HS-27A (cell line): ENCODE measurements at places on chromosomes 12 and 14.

DNA sequence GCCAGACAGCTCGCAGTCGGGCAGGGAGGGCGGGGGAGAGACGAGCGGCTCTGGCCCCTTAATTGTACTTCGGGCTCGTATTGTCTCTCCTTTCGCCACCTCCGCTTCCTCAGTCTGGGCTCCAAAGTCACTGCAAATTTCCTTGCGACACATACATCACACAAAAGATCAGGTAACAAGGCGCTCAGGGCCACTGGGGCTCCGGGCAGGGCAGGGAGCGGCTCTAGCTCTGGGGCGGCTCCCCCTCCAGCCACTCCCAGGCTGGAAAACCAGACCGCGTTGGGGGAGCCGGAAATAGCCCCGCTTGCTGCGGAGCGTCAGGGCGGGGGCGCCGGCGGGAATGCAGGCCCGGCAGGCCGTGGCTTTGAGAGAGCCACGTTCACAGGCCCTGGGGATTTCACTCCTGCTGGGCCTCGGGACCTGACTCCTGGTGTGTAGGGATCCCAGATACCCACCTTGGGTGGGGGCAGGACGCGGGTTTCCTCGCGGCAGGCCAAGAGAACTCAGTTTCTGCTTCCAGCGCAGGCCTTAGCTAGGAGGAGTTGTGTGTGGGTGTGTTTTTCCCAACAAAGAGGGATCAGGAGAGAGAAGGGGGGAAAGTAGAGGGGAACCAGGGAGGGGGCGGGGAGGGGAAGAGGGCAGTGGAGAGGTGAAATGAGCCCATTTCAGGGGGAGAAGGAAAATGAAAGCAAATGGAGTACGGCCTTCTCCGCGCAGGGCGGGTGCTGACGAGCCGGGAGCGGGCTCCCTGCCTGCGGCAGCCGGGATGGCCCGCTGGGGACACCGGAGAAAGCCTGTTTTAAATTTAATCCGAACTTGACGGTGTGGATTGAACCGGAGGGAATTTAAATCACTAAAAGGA is 4.4 kb upstream of the HOXC9 start:
- DNase-seq: peak; percentile 58

- DNase-seq: no peak
Observed at GRCh38 chr12:19224746-19225145, 95.2 kb downstream of the PLEKHA5 start.

- peak; percentile 66 for DNase-seq
Observed at GRCh38 chr12:59040656-59041055, 120.4 kb upstream of the LRIG3 start.

DNA sequence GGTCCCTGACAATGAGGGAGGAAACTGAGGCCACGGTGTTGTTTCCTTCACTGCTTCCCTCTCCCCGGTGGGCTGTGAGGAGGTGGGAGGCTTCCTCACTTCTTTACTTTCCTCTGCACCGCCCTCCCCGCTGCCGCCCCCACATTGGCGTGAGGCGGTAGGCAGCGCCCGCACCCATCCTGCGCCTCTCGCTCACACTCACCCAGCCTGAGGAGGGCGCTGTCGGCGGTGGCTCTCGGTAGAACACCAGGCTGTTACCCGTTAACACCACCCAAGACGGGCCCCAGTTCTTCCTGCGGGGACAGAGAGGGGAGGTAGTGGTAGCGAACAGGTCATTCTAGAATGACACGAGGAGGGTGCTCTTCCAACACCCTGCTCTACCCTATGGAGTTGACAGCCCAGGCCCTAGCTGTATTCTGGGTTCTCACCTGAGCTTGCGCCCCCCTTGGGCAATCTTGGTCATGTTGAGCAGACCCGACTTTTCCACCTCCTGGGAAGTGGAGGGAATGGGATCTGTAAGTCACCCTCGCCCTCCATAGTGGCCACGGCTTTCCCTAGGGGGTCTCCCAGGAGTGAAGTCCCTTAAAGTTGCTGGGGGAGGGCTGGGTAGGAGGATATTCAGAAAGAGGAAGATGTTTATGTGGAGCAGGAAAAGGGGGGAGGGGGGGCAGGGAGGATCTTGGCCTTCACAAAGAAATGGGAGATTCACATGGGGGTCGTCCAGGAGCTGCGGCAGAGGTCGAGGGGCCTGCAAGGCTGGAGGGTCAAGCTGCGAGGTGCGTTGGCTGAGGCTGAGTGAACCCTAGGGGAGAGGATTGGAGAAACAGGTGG is 3.3 kb downstream of the ARHGAP9 start:
- DNase-seq: no peak

DNA sequence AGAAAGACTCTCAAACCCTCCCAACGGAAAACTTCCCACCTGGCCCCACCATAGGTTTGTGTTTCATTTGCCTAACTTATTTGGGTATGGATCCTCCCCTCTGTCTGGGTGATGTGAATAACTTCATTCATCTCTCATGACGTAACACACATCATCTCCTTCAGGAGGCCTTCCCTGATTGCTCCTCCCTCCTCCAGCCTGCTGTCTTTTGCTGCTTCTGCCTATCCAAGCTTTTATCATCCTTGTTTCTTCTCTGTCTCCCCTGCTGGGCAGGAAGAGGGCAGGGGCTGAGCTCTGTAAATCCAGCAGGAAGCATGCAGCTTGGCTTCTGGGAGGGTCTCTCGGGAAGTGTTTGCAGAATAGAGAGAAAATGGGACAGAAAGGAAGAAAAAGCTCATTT is 766.0 kb upstream of the TBX3 start:
- DNase-seq: no peak
